CD8-positive, alpha-beta memory T cell (primary cell): ENCODE measurements at places on chromosomes 4 and X. TPM values are rescaled to one million over a fixed set of nuclear protein-coding genes. Genes with fewer than 3 reads are reported as not detected.
A peak's percentile ranks its signal among the peaks of the same experiment; 100 is the strongest.

DNA sequence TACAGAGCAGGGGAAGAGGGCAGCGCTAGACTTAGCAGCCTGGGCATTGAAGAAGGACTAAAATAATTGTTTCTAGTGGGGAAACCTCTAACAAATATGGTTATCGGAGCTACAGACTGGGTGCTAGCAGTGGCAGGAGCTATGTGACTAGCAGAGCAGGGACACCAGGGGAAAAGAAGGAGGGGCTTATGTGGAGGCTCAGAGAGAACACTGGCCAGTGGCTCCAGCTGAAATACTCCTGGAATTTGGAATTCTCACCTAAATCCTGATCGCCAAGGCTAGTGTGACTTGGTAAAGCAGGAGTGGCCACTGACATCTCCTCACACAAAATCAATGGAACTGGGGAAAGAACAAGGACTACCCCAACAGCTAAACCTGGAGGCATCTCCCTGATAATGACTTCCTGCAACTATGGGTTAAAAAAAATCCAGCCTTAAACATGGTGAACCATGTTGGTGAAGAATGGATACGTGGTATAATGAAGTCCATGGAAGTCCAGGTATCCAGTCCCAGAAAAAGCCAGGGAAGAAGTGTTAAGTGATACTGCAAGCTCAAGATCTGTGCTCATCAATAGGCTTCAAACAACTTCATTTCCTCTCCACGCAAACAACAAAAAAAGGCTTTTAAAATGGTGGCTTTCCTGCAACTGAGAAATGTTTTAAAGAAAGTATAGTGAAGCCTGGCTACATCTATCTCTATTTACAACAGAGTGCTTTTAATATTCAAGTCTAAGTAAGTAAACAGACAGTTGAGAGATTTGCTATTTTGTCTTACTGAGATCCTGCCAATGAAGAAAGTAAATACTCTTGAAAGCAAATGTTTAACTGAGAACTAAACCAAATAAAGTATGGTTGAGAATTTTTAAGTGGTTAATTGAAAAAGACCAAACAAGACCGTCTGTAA, 1.8 kb downstream of the TAPT1 start:
- H3K27me3 ChIP-seq: no peaks in the 10 kb centered on the region
- peak overlapping the region; percentile 83 for H3K4me3 ChIP-seq
- H3K36me3 ChIP-seq: peaks cover 7% of the 10 kb centered on the region
- peaks cover 44% of the 10 kb centered on the region for H3K4me1 ChIP-seq
- peak overlapping the region; percentile 35 for H3K27ac ChIP-seq

DNA sequence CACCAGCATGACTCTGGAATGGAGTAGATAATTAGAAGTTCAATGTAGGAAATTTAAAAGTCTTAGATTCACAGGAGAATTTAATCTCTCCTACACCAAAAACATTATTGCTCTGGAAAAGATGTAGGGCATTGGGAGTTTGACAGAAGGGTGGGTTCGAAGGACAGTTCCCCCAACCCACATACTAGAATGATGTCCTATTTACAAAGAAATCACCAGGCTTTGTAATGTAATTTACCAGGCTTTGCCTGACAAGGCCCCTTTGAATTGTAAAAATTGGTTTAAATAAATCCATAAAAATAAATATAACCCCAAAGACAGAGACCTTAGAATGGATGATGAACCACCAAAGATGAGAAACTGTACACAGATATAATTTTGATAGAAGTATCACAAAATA, 399.2 kb upstream of the GRID2 start:
- no peak overlapping the region for H3K4me3 ChIP-seq
- no peaks in the 10 kb centered on the region for H3K27me3 ChIP-seq
- no peak for DNase-seq
- no peak overlapping the region for H3K27ac ChIP-seq
- H3K36me3 ChIP-seq: no peaks in the 10 kb centered on the region

GRCh38 chr4:151195801-151196200, 81.2 kb upstream of the PRSS48 start:
- H3K4me3 ChIP-seq: no peak overlapping the region
- no peak for DNase-seq
- H3K36me3 ChIP-seq: no peaks in the 10 kb centered on the region

GRCh38 chr4:13953083-13953482, 325.6 kb upstream of the BOD1L1 start:
- H3K27ac ChIP-seq: no peak overlapping the region
- no peaks in the 10 kb centered on the region for H3K27me3 ChIP-seq
- no peak for DNase-seq
- H3K4me1 ChIP-seq: no peaks in the 10 kb centered on the region
- H3K36me3 ChIP-seq: no peaks in the 10 kb centered on the region
- no peak overlapping the region for H3K4me3 ChIP-seq

NMU gene
- 2.2 TPM for polyA plus RNA-seq

DNA sequence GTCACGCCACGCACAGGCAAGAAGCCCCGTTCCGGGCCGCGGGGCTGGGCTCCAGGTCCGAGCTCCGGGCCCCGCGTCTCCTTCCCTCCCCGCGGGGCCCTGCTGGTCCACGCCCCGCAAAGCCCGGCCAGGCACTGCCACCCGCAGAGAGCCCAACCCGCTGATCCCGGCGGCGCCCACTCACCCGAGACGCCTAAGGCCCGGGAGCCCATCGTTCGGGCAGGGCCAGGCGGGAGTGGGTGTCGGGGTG, 870 bp downstream of the PDZD4 start:
- no peak overlapping the region for H3K4me3 ChIP-seq
- no peak for DNase-seq
- peaks cover 15% of the 10 kb centered on the region for H3K4me1 ChIP-seq
- H3K36me3 ChIP-seq: no peaks in the 10 kb centered on the region
- H3K27me3 ChIP-seq: no peaks in the 10 kb centered on the region

DNA sequence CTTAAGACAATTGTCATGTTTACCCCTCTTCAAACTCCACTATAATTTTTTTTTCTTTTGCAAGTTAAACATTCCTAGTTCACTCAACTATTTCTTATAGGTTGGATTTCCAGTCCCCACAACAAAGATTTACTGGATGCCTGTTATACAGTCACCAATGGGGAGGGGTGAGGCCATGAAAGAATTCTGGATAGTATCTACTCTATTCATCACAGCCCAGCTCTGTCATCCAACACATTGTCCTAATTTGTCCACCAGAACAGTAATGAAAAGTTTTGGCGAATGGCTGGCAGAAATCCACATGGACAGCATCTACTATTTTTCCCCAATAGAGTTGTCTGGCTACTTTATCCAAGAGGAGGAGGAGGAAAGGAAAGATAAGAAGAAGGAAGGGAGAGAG, 192.7 kb upstream of the S100G start:
- H3K4me1 ChIP-seq: no peaks in the 10 kb centered on the region
- H3K27me3 ChIP-seq: no peaks in the 10 kb centered on the region
- H3K4me3 ChIP-seq: no peak overlapping the region
- H3K27ac ChIP-seq: no peak overlapping the region

- H3K4me1 ChIP-seq: peaks cover 14% of the 10 kb centered on the region
- DNase-seq: no peak
- H3K4me3 ChIP-seq: peak overlapping the region; percentile 4
- no peak overlapping the region for H3K27ac ChIP-seq
- H3K27me3 ChIP-seq: no peaks in the 10 kb centered on the region
- no peaks in the 10 kb centered on the region for H3K36me3 ChIP-seq
These were observed 123.2 kb upstream of the FAM9C start for GRCh38 chrX:13167481-13168231.

- no peak overlapping the region for H3K4me3 ChIP-seq
- no peak overlapping the region for H3K27ac ChIP-seq
- no peaks in the 10 kb centered on the region for H3K36me3 ChIP-seq
- no peaks in the 10 kb centered on the region for H3K4me1 ChIP-seq
These were observed 37.7 kb downstream of the SOX3 start for GRCh38 chrX:140467211-140467610.

DNA sequence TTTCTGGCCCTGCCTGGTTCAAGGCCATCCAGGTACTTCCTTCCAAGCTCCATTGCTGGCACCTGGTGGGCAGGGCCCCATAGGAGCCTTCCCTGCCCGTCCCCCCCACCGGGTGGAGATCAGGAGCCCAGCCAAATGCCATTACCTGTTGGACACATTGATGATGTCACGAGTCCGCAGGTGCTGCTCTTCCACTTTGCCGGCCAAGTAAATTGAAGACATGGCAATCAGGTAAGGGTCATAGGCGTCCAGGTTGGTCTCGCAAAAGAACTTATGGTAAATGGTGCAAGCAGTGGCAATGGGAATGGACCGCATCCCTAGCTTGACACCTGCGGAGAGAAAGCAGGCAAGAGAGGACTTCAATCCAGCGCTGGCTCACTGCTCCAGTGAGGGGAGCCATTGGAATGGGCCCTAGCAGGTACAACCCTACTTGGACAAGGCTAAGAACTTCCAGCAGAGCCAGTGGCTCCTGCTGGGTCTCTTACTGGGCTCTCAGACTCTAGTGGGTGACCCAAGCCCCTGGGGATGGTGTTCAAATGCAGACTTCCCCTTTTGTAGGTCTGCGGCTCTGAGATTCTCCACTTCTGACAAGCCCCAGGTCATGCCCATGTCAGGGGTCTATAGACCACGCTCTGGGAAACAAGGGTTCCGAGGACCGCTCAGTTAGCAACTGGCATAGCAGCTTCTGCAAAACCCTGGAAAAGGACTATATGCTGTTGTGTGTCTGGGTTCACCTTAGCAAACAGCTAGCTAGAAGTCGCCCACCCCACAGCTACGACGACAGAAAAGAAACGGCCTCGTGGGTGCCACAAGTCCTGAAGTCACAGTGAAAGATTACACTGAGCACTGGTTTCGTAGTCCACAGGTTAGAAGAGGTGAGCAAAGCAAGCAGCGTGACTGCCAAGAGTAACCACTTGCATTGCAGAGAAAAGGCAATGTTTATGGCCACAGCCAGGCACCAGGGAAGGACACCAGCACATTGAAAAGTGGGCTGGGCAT, 2.8 kb downstream of the CCNQ start:
- H3K27ac ChIP-seq: no peak overlapping the region
- H3K36me3 ChIP-seq: peaks cover 6% of the 10 kb centered on the region
- H3K4me1 ChIP-seq: peaks cover 23% of the 10 kb centered on the region
- no peak overlapping the region for H3K4me3 ChIP-seq

TRIM61 gene
- polyA plus RNA-seq: 1.3 TPM

DNA sequence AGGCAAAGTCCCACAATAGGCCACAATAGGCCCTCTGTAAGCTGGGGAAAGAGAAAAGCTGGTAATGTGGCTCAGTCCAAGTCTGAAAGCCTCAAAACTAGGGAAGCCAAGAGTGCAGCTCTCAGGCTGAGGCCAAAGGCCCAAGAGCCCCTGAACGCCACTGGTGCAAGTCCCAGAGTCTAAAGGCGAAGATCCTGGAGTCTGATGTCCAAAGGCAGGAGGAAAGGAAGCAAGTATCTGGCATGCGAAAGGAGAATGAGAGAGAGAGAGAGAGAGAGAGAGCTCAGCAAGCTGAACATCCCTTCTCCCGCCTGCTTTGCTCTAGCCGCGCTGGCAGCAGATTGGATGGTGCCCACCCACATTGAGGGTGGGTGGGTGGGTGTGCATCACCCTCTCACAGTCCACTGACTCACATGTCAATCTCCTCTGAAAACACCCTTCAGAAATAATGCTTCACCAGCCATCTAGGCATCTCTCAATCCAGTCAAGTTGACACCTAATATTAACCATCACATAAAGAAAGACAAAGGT, 30.9 kb upstream of the ELF2 start:
- no peaks in the 10 kb centered on the region for H3K27me3 ChIP-seq
- H3K36me3 ChIP-seq: no peaks in the 10 kb centered on the region
- no peak overlapping the region for H3K4me3 ChIP-seq
- H3K4me1 ChIP-seq: no peaks in the 10 kb centered on the region

DNA sequence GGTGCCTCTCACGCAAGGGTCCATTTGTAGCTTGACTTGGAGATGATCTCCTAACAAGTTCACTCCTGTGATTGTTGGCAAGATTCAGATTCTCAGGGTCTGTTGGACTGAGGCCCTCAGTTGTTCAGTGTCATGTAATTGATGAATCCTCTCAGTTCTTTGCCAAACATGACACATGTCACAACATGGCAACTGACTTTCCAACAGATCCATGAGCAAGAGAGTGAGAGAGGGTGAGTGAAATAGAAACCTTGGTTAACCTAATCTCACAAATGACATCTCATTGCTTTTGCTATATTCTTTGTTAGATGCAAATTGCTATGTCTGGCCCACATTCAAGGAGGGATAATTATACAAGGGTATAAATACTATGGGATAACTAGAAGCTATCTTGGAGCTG, 231.0 kb upstream of the PCDH10 start:
- no peak overlapping the region for H3K27ac ChIP-seq
- no peaks in the 10 kb centered on the region for H3K27me3 ChIP-seq
- no peaks in the 10 kb centered on the region for H3K36me3 ChIP-seq
- H3K4me1 ChIP-seq: no peaks in the 10 kb centered on the region
- H3K4me3 ChIP-seq: no peak overlapping the region

GRCh38 chr4:171342646-171343045, 470.6 kb upstream of the GALNTL6 start:
- no peak overlapping the region for H3K4me3 ChIP-seq
- H3K27me3 ChIP-seq: no peaks in the 10 kb centered on the region
- H3K27ac ChIP-seq: no peak overlapping the region
- H3K36me3 ChIP-seq: no peaks in the 10 kb centered on the region
- H3K4me1 ChIP-seq: no peaks in the 10 kb centered on the region

EPGN gene
- polyA plus RNA-seq: not detected

PABPC1L2B gene
- not detected for polyA plus RNA-seq

- H3K4me1 ChIP-seq: peaks cover 11% of the 10 kb centered on the region
- H3K36me3 ChIP-seq: no peaks in the 10 kb centered on the region
- H3K27ac ChIP-seq: no peak within 1 kb of the TSS
- H3K27me3 ChIP-seq: peaks cover 27% of the 10 kb centered on the region
These were observed at the start of gene NDNF for GRCh38 chr4:121072224-121073003. Gene NDNF (minus strand): TSS chr4:121072535. CDS start chr4:121045837, 26,698 bp downstream.

GRCh38 chrX:153999359-154000037, 20.2 kb downstream of the IRAK1 start:
- no peaks in the 10 kb centered on the region for H3K36me3 ChIP-seq
- H3K4me1 ChIP-seq: peaks cover 8% of the 10 kb centered on the region
- no peak for DNase-seq
- H3K4me3 ChIP-seq: no peak overlapping the region
- H3K27ac ChIP-seq: no peak overlapping the region

PHEX gene
- polyA plus RNA-seq: 0.36 TPM

PDE5A gene
- 1.3 TPM for polyA plus RNA-seq

DNA sequence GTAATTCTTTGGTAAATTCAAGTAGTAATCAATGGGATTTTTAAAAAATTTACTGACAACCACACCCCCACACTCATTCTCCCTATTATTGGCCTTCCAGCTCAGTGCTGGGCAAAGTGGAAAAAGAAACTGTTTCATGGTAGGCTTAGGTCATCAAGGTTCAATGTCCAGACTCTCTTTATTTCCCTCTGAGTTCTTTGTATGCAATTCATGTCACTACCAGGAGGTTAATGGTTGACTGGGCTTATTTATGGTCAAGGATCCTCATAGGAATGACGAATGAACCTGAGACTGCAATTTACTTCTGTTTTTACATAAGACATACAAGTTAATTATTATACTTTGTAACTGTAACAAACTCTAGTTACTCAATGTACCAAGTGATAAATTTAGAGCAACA, 403.2 kb downstream of the KLHL13 start:
- H3K27ac ChIP-seq: no peak overlapping the region
- H3K27me3 ChIP-seq: no peaks in the 10 kb centered on the region
- H3K4me1 ChIP-seq: no peaks in the 10 kb centered on the region
- H3K36me3 ChIP-seq: no peaks in the 10 kb centered on the region
- no peak for DNase-seq

PHOX2B gene
- not detected for polyA plus RNA-seq

- no peak overlapping the region for H3K27ac ChIP-seq
- H3K4me3 ChIP-seq: no peak overlapping the region
- H3K36me3 ChIP-seq: no peaks in the 10 kb centered on the region
These were observed 75.9 kb downstream of the SLC9A7 start for GRCh38 chrX:46683048-46683447.

- no peak for DNase-seq
- H3K4me1 ChIP-seq: no peaks in the 10 kb centered on the region
- H3K36me3 ChIP-seq: no peaks in the 10 kb centered on the region
- H3K27me3 ChIP-seq: no peaks in the 10 kb centered on the region
- no peak overlapping the region for H3K4me3 ChIP-seq
These were observed 202.2 kb upstream of the ETNPPL start for GRCh38 chr4:108965016-108965415.

LAGE3 gene
- polyA plus RNA-seq: 51.2 TPM
